Hypothalamus (tissue), 51 donors: ENCODE measurements at places on chromosomes 2 and 18.

GRCh38 chr2:58039170-58039611, 7.4 kb upstream of the VRK2 start:
- no peak for DNase-seq

DNA sequence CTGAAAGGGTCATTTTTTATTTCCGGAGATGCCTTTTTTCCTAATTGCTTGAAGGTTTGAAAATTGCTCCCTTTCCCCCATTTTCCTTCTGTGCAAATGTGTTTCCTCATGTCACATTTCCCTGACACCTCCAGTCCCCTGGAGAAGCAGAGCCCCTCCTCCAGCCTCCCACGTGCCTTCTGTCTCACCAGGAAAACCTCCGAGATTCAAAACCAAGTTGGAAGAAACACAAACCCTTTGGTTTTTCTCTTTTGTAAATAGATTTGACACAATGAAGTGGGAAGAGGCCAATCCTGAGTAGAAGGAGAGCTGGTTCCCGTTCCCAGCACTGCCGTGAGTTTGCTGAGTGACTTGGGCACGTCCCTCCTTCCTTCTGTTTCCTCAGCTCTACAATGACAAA, 125.4 kb upstream of the MYCN start:
- no peak for DNase-seq

DNA sequence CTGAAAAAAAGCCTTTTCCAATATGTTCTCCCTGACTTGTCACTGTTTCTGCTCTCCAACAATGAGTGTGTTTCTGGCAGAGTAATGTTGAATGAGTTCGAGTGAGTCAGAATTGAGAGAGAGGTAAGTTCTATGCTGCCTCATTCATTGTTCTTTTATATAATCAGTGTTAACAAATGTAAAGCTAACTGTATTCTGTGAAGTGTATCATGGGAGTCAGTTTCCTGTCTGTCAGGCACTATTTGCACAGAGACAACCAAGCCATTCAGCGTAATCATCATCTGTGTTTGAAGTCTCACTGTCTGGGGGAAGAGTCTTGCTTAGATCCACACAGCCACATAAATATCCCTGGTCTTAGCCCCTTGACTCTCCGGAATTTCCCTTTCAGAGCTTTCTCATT, 22.0 kb upstream of the UPP2 start:
- DNase-seq, result no peak

- DNase-seq, result no peak
These were observed 92.9 kb downstream of the SH3BP4 start for GRCh38 chr2:235044501-235045271.

DNA sequence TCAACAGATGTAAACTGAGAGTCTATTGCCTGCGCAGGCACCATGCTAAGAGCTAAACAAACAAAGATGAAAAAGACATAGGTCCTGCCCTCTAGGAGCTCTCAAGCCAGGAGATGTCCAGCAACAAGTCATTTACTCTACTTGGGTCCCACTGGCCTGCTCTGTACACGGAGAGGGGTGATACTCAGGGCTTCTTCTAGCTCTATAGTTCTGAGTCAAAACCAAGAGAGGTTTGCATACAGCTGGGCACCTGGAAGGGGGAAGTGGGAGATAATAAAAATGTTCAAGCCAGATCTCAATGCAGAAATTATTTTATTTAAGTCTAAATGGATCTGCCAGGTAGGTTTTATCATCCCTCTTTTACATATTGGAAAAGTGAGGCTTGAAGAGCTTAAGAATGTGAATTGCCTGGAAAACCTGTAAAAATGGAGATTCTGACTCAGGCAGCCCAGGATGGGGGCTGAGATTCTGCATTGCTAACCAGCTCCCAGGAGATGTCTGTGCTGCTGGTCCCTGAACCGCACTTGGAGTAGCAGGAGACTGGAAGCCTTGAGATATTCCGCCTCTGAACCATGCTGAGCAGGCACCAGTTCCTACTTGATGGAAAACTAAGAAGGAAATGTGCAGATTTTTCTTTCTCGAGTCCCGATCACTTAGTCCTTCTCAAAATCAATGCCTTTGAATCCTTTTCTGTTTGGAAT, 201.1 kb downstream of the PRKCE start:
- DNase-seq, result no peak

DNA sequence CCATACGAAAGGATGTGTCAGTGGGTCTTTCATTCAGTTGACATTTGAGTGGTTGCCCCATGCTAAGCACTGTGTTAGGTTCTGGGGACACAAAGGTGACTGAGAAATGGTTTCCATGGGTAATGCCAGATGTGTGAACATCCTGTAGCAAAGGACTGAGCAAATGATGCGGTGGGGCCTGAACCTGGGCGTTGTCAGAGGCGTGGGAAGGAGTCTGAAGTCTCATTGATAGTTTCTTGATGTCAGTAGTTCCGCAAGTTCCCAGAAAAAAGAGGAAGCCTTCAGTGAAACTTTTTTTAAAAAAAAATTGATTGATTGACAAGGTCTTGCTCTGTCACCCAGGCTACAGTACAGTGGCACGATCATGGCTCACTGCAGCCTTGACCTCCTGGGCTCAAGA, 56.9 kb downstream of the LIMS1 start:
- DNase-seq, result no peak

DNA sequence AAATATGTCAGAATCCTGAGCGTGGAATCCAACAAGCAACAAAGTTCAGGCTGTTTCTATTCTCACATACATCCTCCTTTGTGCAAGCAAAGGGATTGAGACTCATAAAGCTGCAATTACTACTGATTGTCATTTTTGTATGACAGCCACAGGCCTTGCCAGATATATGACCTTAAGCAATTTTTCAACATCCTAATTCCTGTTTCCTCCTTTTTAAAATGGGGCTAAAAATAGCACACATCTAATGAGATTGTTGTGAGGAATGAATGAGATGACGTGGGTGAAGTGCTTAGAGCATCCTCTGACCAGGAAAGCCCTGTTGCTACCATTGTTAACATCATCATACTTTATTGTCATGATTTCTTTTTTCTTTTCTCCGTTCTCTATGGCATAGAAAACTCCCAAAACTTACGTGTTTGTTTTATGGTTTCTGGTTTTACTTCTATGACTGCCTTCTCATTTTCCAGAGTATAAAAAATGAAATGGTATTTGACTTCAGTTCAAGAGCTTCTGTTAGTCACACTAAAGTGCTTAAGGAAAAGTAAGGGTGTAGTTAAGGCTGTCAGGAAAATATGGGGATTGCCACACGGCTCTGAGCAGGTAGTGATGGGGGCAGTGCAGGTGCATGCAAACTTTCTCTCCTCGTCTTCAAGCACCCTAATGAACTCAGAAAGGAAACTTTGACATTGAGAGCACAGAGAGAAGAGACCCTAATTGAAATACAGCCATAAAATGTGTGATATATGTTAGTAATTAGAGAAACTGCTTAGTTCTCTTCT, 590.6 kb upstream of the NETO1 start:
- DNase-seq, result no peak

DNA sequence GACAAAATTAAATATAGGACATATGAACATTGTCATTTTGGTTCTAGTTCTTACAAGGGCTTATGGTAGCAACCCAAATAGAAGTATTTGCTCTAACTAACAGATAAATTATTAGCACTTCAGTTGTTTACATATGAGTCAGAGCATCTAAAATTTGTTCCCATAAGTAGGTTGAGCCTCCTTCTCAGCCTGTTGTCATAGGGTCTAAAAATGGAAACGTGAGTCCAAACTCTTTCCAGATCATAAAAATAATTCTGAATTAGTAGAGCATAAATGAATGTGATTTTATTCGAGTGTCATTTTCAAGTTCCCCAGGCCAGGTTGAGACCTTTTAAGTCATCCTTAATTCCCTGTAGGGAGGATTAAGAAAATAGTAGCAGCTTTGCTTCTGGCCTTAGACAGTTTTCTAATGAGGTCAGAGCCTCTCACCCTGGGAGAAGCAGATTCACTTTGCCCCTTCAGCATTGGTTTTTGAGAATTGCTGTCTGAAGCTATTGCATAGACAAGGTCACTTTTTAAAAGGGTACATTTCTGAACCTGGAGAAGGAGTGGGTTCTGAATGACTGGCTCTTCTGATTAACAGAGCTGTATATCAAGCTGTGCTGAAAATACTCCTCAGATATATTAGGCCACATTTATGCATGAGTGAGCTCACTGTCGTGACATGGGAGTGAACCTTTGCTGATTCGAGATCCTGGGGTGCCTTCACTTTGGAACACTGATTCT, 164.3 kb downstream of the NEDD4L start:
- no peak for DNase-seq

- DNase-seq, result no peak
These were observed 17.7 kb upstream of the IGFBP2 start for GRCh38 chr2:216615298-216616082.

GRCh38 chr2:196459539-196459938, 180.0 kb upstream of the CCDC150 start:
- no peak for DNase-seq

DNA sequence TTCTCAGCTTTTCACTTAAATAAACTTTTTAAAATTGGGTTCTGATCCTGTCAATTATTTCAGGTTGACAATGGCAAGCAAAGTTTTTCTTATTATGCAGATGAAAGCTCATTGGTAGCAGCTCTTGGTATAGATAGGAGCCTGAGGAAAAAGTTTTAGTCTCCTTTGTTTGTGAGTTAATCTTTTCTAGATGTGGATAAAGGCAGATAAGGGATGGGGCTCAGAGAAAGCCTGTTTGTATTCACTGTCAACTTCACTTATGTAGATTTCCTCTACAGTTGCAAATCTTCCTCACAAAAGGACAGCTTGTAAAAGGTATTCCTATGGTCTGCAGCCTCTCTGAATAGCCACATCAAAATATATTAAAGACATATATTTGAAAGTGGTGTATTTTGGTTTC, 224.5 kb upstream of the SPOPL start:
- DNase-seq, result no peak

DNA sequence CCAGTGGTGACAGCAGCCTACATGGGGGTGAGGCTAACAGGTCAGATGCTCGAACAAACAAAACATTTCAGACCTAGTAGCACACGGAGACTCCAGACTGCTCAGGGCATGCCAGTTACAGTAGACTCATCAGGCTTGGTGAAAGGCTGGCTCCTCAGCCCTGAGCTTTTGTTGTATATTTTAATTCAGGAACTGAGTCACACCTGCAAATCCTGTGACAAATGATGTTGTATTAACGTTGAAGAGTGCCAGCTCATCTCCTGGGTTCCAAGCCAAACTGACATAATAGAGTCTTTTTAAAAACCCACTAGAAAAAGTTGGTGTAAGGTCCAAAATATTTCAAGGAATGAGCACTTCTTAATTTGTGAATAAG, 65.3 kb downstream of the C1D start:
- no peak for DNase-seq

- no peak for DNase-seq
These were observed 175.4 kb downstream of the MAIP1 start for GRCh38 chr2:200130762-200131166.

GRCh38 chr2:44479127-44479887, 117.6 kb downstream of the CAMKMT start:
- DNase-seq, result no peak

DNA sequence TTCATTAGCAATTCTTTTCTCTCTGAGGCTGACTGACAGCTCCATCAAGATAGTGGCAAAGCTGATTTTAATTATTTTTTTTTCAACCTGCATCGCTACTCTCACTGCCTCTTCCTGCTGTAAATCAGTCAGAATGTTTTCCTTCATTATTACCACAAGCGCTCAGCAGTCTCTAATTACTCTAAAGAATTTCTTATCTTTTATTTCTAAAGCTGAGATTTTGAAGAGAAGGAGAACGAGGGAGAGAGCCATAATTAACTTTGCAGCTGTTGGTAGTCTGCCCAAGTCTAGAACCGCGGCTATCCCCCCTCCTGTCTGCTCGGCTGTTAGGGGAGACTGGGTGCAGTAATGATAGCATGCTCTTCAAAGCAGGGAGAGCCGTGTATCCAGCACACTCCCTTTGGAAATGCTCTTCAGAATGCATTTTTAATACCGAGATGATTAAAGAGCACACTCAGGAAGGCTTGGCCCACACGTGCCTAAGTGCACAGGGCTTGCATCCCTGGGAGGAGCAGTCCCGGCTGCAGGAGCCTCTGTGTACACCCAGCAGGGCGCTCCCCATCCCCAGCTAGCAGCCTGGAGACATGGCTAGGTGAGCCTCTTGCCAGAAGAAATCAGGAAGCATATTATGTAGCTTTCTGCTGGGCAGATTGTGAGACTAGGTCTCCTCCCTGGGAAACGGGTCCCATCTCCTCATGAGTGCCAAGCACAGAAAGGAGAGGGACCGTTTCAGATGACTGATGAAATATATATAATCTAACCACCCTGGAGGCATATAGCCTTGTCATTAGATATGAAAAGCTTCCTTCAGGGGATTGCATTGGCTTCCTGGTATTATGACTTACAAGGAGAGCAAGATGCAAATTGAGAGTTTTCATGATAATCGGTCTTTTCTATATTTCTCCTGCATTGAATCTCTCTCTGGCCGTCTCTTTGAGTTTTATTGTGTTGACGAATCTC, 555.2 kb downstream of the CMPK2 start:
- no peak for DNase-seq

DNA sequence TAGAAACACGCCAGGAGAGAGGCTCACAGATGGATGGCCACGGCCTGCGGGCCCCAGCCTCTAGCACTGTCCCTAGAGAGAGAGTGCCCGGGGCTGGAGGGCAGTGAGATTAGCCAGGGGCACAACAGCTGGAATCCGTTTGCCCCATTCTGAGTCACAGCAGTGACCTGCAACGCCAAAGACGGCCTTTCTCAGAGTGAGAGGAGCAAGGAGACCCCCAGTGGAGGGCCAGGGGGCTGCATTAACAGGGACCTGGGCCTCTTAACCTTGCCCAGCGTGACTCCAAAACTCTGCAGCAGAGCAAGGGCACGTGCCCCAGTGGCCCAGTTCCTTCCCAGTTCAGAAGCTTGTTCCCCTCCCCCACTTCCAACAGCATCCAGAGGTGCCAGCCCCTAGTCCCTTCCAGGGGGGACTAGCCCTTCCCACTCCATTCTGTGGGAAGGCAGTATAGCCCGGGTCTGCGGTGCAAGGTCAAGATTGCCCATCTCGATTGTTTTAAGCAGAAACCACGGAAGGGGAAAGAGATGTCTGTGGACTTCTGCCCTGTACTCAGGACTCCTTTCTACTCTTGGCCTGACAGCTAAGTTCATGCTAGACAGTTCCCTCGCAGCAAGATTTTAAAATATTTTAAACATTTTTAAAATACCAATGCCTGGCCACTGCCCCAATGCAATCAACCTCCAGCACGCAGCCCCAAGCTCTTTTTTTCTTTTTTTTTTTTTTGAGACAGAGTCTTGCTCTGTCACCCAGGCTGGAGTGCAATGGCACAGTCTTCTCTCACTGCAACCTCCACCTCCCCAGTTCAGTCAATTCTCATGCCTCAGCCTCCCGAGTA, 50.9 kb upstream of the BIN1 start:
- DNase-seq, result no peak

GRCh38 chr2:127525691-127526131, 578 bp downstream of the IWS1 start:
- no peak for DNase-seq

DNA sequence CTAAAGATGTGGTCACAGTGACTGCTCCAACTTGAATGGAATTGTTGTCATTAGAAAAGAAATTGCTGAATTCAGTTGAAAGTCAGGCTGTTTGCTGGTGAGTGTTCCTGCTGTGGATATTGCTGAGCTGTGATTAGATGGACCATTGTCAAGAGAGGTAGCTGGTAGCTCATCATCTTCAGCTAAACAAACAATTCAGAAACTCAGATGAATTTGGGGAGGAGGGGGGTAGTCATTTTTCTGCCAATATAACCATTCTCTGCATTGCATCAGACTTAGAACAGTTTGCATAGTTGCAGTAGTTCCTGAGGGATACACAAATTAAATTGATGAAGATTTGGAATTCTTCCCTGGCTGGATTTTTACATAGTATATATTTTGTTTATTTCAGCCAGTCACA, 108.3 kb downstream of the MTCL1 start:
- DNase-seq, result no peak

GRCh38 chr18:78080081-78080480, 830.4 kb downstream of the GALR1 start:
- DNase-seq, result no peak

GRCh38 chr18:36786686-36787085, 42.1 kb downstream of the TPGS2 start:
- no peak for DNase-seq
